Suprapubic skin (tissue), 4 donors: ENCODE measurements at places on chromosomes 6 and 20.

- DNase-seq: no peak
Measured at GRCh38 chr20:62805711-62806382, 1.2 kb downstream of the OGFR start.

- no peak for DNase-seq
Measured at GRCh38 chr6:132261354-132261753, 139.9 kb downstream of the MOXD1 start.

DNA sequence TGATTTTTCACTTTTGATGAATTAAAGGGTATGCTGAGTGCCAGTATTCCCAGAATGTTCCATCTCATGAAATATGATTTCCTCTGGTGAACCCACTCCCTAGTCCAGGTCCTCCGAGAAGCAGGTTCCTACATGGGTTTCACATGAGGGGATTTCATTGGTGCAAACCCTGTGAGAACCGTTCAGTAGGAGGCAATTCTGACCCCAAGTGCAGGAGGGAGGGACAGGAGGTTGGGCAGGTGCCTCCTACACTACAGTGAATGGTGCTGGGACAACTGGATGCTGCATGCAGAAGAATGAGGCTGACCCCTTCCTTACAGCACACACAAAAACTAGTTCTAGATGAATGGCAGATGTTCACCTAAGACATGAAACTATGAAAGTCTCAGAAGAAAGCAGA lies 5.1 kb upstream of the ULBP2 start:
- no peak for DNase-seq

- no peak for DNase-seq
Measured at GRCh38 chr6:18536591-18537055, 149.5 kb downstream of the RNF144B start.
